Prostate gland (tissue), 2 donors: ENCODE measurements at places on chromosomes 6 and 20. TPM values are rescaled to one million over a fixed set of nuclear protein-coding genes. Genes with fewer than 3 reads are reported as not detected.

DNA sequence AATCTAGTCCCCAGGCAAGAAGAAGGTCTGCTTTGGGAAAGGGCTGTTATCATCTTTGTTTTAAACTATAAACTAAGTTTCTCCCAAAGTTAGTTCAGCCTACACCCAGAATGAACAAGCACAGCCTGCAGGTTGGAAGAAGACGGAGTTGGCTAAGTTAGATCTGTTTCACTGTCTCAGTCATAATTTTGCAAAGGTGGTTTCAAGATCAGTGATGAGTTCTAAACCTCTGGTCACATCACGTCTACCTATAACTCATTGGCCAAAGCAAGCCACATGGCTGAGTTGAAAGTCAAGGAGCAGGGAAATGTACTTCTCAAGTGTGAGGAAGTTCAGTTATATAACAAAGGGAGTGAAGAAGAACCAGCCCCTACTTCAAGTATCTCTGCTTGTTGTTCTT lies 50.5 kb upstream of the ECI2 start:
- H3K4me1 ChIP-seq, result no peaks in the 10 kb centered on the region
- DNase-seq, result no peak
- no peaks in the 10 kb centered on the region for H3K36me3 ChIP-seq
- no peaks in the 10 kb centered on the region for H3K27me3 ChIP-seq
- no peak overlapping the region for H3K4me3 ChIP-seq

The C6orf58 gene
- not detected for total RNA-seq

- H3K4me1 ChIP-seq, result peaks cover 6% of the 10 kb centered on the region
- H3K27ac ChIP-seq, result no peak overlapping the region
- no peak for DNase-seq
- no peaks in the 10 kb centered on the region for H3K27me3 ChIP-seq
These were observed 33.1 kb upstream of the ASF1A start for GRCh38 chr6:118860880-118861279.

DNA sequence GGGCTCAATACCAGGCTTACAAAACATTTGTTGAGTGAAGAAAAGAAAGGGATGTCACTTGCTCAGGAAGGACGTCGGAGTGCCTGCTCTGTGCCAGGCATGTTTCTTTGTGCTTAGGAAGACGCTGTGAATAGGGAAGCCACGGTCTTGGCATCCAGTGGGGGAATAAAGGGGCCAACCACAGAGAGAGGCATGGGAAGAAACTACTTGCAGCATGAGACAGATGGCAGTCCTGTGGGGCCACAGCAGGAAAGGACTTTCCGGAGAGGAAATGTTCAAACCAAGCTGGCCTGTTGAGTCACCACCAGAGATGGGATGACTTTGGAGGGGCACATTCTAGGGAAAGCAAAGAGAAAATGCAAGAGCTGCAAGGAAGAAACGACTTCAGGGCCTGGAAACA lies 173.2 kb downstream of the CDH26 start:
- H3K4me3 ChIP-seq, result no peak overlapping the region
- H3K4me1 ChIP-seq, result no peaks in the 10 kb centered on the region
- H3K27ac ChIP-seq, result no peak overlapping the region
- no peak for DNase-seq

DNA sequence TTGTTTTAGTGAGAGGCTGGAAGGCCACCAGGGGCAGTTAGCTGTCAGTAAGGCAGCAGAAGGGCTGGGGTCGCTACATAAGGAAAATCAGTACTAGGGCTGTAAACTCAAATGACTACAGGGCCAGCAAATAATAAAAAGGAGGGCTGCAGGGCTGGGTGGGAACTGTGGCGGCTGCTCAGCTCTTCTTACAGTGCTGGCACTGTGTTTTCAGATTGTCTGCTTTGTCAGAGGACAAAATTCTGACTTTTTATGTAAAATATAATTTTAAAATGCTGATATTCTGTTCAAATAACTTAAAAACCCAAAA lies 23.2 kb downstream of the HLA-A start:
- no peak for DNase-seq
- H3K27me3 ChIP-seq, result no peaks in the 10 kb centered on the region
- peak overlapping the region; percentile 79 for H3K27ac ChIP-seq

The ARMH2 gene
- not detected for total RNA-seq

The SLC17A1 gene
- 0.51 TPM for total RNA-seq

DNA sequence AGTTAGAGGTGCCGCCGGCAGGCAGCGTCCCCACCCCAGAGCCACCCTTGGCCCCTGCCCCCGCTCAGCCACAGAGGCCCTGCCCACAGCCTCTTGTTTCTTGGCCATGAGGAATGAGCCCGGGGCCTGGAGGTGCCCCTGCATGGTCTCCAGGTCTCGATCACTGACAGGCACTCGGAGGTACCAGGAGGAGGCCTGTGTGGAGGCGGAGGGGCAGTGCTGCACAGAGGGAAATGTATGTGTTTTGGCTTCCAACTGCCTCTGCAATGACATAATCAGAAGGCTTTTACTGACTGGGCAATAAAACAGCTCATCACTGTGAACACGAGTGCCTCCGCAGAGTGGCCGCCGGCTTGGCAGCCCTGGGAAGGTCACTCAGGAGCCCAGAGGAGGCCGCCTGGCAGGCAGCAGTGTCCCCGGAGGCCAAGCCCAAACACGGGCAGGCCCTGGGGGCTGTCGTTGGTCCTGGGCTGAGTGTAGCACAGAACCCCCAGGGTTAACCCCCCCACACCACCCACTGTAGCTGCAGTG lies 61.1 kb upstream of the GATA5 start:
- H3K27me3 ChIP-seq, result peaks cover 3% of the 10 kb centered on the region
- DNase-seq, result no peak
- H3K27ac ChIP-seq, result no peak overlapping the region
- no peaks in the 10 kb centered on the region for H3K4me1 ChIP-seq
- H3K36me3 ChIP-seq, result no peaks in the 10 kb centered on the region

The KIAA0408 gene
- 6.3 TPM for total RNA-seq

The CCN6 gene
- total RNA-seq, result 0.62 TPM

DNA sequence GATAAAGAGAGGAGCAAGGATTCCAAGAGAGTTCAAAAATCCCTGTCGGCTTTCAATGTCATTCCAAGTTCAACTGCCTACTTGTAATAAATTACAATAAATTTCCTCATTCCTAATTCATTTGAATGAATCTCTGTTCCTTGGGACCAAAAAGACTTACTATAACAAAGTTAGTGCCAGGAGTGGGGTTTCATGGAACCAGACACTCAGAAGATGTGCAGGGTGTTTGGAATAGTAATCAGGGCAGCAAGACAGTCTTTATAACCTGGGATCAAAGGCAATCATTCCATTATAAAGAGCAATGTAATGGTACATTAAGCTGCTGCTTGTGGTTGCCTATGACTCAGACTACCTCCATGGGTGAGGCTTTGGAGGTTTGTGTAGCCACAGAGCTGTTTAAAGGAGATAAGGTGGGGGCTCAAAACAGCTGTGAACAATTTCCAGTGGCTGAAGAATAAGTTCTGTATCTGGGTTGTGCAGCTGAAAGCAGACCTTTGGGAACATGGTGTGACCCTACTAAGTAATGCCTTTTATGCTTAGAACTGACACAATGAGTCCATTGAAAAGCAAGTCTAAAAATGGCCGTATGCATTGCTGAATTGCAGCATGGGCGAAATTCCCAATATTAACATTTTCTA lies 159.9 kb downstream of the LINC00237 start:
- no peak overlapping the region for H3K27ac ChIP-seq
- H3K36me3 ChIP-seq, result no peaks in the 10 kb centered on the region
- H3K4me3 ChIP-seq, result no peak overlapping the region
- no peak for DNase-seq
- H3K27me3 ChIP-seq, result no peaks in the 10 kb centered on the region

- no peak overlapping the region for H3K27ac ChIP-seq
- H3K36me3 ChIP-seq, result no peaks in the 10 kb centered on the region
- no peak for DNase-seq
- no peaks in the 10 kb centered on the region for H3K4me1 ChIP-seq
These were observed 7.8 kb downstream of the USP49 start for GRCh38 chr6:41887331-41887751.
